ENCODE measurements at places on chromosomes 16 and 17.
A peak's percentile ranks its signal among the peaks of the same experiment; 100 is the strongest.

- no peak for DNase-seq
These were observed 121.6 kb downstream of the ANKRD11 start for GRCh38 chr16:89368604-89369249.

GRCh38 chr17:78709751-78710181 lies 72.3 kb downstream of the CYTH1 start:
- no peak for DNase-seq

- no peak for DNase-seq
These were observed 47.3 kb upstream of the RBFOX3 start for GRCh38 chr17:79657861-79658810.

GRCh38 chr17:10055262-10055975 lies 143.0 kb downstream of the GAS7 start:
- no peak for DNase-seq

DNA sequence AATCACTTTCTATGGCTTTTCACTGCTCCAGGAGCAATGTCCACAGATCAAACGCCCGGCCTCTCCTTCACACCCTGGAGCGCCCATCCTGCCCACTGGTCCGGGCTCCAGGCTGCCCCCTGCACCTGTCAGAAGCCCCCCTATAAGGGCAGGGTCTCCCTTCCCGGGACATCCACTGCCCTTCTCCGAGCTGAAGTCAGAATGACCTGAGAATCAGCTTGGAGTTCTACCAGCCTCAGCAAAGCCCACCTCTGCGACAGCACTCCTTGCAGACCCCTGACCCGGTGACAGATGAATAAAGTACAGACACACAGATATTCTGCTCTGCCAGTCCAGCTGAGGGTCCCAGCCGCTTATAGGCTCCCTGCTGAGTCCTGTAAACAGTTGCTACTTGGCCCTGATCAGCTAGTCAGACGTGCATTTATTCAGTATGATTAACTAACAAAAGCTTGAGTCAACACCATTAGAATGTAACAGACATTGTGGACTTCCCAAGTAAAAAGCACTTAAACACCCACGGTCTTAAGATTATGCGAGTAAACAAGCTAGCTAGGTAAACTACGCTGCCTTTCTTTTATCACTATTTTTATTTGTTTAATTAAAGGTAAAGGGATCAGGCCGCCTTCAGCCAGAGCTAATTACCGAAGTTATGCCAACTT lies 4.8 kb downstream of the SLC7A5 start:
- no peak for DNase-seq

DNA sequence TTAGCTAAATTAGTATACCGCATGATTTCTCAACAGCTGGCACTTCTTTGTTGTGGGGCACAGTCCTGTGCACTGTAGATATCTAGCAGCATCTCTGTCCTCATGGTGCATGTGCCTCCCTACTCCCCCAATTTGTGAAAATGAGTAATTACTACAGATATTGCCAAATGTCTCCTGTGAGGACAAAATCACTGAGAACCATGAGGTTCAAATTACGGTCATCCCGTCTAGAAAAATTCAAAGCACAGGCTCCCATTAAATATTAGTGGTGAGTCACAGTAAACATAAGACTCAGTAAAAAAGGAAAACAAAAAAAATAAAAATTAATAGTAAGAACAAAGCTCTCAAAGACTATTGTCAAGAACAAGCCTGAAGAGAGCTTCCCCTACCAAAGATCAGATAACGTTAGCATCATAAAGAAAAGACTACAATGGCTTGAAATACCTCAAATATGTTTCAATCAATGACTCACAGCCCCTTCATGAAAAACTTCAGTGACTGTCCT lies 57.8 kb downstream of the STH start:
- DNase-seq = no peak

DNA sequence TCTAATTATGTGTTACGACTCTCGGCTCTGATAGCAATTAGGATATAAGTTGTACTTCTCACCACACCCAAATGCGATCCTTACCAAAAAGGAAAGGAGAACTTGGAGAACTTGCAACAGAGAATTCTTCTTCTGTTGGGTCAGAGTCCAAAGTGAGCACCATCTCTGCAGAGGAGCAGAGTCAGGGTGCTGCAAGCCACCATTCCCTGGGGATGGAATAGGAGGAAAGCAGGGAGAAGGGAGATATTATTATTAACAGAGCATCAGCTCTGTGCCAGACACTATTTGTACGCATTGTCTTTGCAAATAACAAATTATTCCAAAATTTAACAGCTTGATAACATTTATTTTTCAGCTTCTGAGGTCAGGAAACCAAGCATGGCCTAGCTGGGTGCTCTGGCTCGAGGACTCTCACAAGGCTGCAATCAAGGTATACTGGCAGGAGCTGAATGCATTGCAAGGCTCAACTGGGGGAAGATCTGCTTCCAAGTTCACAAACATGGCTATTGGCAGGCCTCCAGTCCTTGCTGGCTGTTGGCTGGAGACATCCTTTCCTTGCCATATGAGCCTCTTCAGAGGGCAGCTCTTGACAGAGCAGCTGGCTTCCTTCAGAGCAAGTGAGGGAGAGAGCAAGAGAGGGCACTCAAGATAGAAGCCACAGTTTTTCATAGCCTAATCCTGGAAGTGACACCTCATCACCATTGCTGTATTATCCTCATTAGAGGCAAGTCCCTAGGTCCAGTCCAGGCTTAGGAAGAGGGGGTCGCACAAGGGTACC lies 296.2 kb upstream of the CDH5 start:
- no peak for DNase-seq

DNA sequence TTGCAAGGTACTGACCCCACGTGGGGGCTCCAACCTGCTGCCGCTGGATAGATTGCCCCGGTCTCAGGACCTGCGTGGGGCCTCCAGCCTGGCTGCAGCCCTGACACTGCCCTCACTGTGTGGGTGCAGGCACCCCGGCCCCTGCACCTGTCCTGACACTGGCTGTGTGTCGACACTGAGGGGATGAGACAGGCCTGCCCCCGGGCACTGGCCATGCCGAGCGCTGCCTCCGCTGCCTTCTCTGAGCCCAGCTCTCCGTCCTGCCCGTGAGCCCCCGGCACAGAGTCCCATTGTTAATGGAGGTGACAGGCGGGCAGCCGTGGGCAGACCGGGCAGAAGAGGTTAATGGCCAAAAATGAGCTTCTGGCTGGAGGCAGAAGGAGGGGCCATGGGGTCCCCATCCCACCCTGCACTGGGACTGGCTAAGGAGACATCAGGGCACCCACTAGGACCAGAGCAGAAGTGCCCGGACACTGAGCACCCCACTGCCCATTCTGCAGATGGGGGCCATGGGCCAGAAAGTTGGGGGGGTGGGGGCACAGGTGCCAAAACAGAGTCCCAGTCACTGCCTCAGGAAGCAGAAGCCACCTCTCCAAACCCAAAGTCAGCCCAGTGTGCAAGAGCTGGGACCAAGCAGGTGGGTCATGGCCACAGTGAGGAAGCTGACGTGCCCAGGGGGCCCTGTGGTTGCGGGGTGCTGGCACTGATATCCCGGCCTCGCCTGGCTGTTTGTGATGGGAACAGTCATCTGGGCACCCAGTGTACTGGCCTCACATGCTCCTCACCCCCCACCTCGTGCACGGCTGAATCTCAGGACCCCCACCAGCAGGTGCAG lies 2.5 kb upstream of the PRR35 start:
- DNase-seq = no peak

GRCh38 chr17:30323895-30324319 lies 9.9 kb downstream of the TMIGD1 start:
- no peak for DNase-seq

GRCh38 chr16:85112364-85112763 lies at the start of gene CIBAR2:
TSS of gene CIBAR2 (minus strand) at chr16:85112472. CDS start at chr16:85112352, 120 bp downstream.
- no peak for DNase-seq

- DNase-seq = no peak
These were observed 372.7 kb upstream of the ZFHX3 start for GRCh38 chr16:73420676-73421075.

GRCh38 chr17:27824176-27824715 lies 23.9 kb upstream of the NOS2 start:
- no peak for DNase-seq

- DNase-seq = peak; percentile 96
These were observed 12.3 kb downstream of the GPR142 start for GRCh38 chr17:74379495-74380085.

DNA sequence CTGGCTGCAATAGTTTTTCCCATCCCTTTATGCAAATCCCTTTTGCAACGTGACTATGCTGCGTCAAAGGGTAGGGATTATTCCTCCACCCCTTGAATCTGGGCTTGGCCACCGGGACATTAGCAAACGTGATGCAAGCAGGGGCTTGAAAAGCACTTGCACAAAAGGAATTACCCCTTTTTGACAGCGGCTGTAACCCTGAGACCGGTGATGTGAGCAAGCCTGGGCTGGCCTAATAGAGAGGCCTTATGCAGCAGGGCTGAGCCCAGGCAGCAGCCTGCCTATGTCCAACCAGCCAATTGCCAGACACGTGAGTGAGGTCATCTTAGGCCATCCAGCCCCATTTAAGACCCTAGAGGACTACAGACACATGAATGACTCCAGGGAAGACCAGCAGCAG lies 30.4 kb upstream of the PAFAH1B1 start:
- no peak for DNase-seq

DNA sequence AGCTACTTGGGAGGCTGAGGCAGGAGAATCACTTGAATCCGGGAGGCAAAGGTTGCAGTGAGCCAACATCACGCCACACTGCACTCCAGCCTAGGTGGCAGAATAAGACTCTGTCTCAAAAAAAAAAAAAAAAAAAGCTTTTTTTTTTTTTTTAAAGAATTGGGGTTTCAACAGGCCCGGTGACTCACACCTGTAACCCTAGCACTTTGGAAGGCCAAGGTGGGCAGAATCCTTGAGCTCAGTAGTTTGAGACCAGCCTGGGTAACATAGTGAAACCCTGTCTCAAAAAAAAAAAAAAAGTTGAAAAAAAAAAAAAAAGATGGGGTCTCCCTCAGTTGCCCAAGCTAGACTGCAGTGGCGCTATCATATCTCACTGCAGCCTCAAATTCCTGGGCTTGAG lies 6.6 kb upstream of the HEXIM2 start:
- no peak for DNase-seq

DNA sequence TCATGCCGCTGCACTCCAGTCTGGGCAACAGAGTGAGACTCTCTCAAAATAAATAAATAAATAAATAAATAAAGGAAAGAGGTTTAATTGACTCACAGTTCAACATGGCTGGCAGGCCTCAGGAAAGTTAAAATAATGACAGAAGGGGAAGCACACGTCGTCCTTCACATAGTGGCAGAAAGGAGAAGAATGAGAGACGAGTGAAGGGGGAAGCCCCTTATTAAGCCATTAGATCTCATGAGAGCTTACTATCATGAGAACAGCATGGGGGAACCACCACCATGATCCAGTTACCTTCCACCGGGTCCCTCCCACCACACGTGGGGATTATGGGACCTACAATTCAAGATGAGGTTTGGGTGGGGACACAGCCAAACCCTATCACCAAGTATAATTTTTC lies 54.5 kb downstream of the PAFAH1B1 start:
- no peak for DNase-seq

- DNase-seq = no peak
These were observed 62.6 kb downstream of the IRX5 start for GRCh38 chr16:54993106-54993895.

DNA sequence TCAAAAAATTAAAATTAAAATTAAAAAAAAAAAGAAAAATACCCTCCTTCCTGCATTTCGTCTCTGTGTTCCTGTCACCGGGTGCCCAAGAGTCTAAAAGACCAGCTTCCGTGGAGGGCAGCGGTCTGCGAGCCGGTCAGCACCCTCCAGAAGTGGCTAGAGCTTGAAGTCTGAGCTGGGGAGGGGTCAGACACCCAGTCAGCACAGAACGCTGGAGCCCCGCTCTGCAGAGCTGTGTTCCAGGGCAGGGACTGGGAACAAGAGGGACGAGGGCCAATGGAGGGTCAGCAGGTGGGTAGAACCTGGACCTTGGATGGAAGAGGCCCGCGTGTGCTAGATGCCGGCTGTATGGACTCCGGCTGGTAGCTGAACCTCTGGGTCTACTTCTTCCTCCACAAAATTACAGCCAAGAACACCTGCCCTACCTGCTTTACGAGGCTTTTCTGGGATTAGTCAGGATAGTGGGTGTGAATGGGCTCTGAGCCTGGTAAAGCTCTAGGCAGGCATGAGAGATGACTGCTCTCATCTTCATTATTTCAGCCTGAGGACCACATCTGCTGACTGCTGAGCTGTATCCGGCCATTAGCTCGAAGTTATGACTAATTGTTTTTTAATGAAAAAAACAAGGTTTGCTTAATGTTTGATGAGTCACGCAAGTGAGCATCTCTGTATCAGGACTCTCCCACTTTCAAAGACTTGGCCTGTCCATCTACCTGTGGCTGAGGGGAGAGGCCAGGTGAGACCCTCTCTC lies 5.9 kb downstream of the TRPV1 start:
- DNase-seq = no peak

DNA sequence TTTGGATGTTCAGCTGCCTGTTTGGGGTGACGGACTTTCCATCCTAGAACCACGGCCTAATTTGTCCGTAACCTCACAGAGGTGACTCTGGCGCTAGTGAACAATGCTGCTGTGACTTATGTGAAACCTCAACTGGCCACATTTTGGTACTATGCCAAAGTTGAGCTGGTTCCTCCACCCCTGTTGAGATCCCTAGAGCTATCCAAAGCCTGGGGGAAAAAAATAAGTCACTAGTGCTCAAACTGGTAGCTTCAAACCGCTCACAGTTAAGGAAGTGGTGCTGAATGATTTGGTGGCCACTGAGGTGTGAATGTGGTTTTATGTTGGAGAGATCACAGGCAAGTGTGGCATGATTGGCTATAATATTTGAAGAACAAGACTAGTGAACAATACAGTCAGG lies 11.3 kb upstream of the TUBG2 start:
- no peak for DNase-seq

- DNase-seq = no peak
These were observed 205.1 kb downstream of the KATNIP start for GRCh38 chr16:27754788-27755690.

- no peak for DNase-seq
These were observed 41.6 kb upstream of the TAC4 start for GRCh38 chr17:49889500-49889899.

DNA sequence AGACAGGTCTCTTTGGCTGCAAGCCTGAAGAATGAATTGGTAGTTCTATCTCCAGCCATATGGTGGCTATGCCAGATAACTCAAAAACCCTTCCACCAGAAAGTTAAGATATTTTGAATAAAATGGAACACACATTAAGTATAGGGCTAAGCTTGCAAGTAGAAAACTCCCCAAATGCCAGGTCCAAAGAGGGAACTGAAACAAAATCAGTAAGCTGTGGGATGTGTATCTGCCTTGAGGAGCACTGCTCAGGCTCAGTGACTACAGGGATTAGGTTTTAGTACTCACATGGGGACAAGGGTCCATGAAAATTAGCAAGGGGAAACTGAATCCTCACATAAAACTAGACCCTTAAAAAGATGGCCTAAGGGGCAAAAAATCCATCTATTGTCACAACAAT lies 115.7 kb upstream of the PMFBP1 start:
- DNase-seq = no peak

DNA sequence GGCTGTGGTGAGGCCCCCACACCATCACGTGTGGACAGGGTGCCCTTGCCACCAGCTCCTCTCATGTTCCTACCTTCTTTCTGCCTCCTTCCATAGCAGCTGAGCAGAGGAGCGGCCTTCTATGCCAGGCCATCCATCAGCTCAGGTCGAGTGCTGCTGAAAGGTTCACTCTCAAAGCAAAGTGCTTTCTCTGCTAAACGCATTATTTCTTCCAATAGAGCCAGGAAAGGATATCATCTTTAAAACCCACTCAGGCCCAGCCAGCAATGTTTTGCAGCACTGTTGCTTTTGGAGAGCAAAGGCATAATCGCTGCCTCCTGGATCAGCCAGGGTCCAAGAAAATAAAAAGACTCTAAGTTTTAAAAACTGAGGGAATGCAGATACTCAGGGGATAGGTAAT lies 54.9 kb upstream of the GPRC5B start:
- DNase-seq = no peak

- DNase-seq = no peak
These were observed 5.1 kb upstream of the FOXL1 start for GRCh38 chr16:86573215-86573614.

Measured in stimulated activated CD8-positive, alpha-beta memory T cell treated with anti-CD3 and anti-CD28 coated beads, Interleukin-7, amount 100 ng/mL, for 1 hour (primary cell).